GM04503 (cell line): ENCODE measurements at places on chromosomes 11 and 22.

- no peak for DNase-seq
Observed at GRCh38 chr11:19394525-19395016, 153.8 kb upstream of the E2F8 start.

- no peak for DNase-seq
Observed at GRCh38 chr11:9962722-9963121, 298.8 kb downstream of the SWAP70 start.

DNA sequence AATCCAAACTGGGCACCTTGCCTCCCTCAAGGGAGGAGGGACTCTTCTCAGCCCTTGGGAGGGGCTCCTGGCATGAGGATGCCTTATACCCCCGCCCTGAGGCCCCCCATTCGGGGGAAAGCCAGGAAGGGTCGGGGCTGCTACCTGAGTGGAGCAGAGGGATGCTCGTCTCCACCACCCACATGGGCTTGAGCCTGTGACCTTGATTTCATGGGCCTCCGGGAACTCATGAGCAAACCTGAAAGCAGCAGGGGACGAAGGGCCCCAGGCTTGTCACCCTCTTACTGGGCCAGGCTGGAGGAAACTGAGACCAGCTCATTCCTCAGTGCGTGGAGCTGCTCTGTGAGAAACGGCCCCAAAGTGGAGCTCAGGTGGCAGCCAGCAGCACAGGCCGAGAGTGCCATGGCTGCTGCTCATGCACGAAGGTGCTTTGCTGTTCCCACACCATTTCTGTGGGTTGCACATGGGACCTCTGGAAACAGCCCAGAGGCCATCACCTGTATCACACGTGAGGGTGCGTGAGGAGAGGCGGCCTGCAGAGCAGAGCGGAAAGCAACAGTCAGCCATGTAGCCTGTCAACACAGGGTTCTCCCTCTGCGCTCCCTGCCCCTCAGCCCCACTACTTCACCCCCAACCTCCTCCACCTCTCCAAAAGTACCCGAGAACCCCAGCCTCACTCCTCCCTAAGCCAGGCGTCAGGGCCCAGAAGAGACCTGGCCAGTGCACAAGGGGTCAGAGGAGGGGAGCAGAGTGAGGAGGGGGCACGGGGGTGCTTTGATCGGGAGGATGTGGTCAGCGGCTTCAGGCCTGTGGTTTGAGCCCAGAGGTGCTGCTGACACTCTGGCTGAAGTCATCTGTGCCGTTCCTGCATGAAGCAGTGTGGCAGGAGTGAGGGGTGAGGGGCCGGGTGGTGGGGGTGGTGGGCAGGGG, 14.1 kb upstream of the IL2RB start:
- DNase-seq = no peak

GRCh38 chr11:16111690-16112089, 244.7 kb downstream of the SOX6 start:
- no peak for DNase-seq

DNA sequence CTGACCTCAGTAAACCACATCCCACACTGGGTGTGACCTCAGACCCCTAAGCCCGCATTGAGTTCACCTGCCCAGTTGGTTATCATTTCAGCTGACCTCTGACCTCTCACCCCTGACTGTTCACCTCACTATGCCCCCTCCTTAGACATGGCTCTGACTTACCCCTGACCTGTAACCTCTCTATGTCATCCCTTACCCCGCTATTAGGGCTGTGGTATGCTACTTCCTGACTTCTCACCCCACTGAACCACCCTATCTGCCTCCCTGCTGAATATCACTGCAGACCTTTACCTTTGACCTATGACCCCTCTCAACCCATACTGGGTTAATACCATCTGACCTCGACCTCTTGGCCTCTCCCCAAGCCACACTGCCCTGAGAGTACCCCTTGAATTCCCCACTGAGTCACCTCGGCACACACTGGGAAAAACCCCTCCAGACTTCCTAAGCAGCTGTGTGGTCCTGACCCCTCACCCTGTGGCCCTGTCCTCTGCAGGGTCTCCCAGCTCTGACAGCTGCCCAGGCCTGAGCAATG, 8.3 kb downstream of the PLCB3 start:
- no peak for DNase-seq

- DNase-seq = no peak
Observed at GRCh38 chr11:117673602-117674001, 123.4 kb downstream of the DSCAML1 start.

DNA sequence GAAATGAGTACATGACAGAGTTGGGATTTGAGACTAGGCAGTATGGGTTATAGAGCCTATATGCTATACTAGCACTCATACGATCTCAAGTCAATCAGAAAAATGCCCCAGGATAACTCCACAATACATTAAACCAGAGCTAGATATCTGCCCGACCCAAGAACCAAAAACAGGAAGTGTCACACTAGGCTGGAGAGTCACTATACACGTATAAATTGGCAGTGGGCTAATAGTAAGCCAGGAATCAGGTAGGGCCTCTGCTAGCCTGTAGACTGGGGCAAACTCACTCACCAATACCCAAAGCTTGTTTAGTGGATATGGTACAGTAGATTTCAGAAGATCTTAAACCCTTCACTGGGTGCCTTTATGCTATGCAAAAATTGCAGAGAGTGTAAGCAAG, 16.2 kb upstream of the EIF4G2 start:
- no peak for DNase-seq

GRCh38 chr11:94513091-94513490, 830 bp downstream of the C11orf97 start:
- DNase-seq = no peak

- DNase-seq = no peak
Observed at GRCh38 chr11:75930534-75930933, 115.5 kb downstream of the UVRAG start.

- no peak for DNase-seq
Observed at GRCh38 chr22:32617271-32617670, 142.7 kb downstream of the FBXO7 start.

GRCh38 chr11:86660088-86660487, 12.3 kb downstream of the ME3 start:
- DNase-seq = peak; percentile 39

GRCh38 chr11:46249938-46250744, 27.3 kb upstream of the CREB3L1 start:
- DNase-seq = no peak

DNA sequence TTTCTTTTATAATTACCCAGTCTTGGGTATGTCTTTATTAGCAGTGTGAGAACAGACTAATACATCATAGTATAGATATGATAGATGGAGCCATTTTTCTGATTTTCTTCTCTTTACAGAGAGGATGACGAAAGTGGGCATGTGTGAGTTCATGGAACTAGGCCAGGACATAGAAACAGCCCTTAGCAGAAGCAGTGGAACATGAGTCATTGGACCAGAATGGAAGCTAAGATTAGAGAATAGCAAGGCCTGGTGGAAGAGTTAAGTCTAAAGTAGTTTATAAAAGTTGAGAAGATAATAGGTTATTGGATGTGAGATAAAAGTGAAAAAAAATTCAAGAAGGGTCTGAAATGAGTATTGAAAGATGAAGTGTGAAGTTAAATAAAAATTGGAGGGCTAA, 97.0 kb upstream of the MPPED2 start:
- no peak for DNase-seq

GRCh38 chr22:41512421-41513194, 31.7 kb downstream of the POLR3H start:
- no peak for DNase-seq

DNA sequence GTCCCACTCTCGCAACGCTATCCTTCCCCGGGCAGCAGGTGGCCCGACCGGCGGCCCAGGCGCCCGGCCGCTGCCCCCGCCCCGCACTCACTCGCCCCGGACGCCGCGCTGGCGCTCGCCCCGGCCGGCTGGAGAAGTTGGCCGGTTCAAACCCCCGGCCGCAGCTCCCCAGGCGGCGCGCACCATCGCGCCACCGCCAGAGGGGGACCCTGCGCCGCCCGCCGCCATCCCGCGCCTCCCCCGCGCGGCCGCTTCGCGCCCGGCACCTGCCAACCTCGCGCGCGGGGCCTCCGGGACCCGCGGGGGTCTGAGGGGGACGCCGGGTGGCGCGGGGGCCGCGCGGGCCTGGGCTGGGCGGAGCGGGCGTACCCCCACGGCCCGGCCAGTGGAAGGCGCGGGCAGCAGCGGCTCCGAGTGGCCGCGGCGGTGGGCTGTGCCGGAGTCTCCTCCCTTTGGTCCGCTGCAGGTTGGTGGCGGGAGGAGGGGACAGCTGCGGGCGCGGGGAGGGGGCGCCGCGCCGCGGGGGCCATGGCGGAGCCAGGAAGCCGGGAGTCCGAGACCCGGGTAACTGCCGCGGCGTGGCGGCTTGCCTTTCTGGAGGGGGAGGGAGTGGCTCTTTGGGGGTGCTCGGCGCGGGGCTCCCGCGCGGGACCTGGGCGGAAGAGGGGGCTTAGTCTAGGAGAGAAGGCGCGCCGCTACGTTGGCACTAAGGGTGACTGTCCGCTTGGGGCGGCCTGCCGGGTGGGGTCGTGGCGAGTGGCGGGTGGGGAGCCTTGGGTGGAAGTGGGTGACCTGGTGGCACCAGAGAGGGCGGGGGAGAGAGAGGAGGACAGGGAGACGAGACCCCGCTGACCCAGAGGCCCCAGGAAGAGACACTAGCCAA, at the start of the genes MPST and TST:
Gene MPST, plus strand, starts transcription at position 434 of the 883 bp plus-strand sequence. Its CDS starts 95 bp downstream, at position 529.
Gene TST, minus strand, starts transcription at position 139 of the 883 bp plus-strand sequence. CDS start 715 bp downstream, outside the sequence.
- DNase-seq = no peak

GRCh38 chr11:31397239-31397834, 27.7 kb downstream of the DNAJC24 start:
- DNase-seq = no peak

GRCh38 chr11:75199412-75199955, 41.1 kb upstream of the TPBGL start:
- no peak for DNase-seq

DNA sequence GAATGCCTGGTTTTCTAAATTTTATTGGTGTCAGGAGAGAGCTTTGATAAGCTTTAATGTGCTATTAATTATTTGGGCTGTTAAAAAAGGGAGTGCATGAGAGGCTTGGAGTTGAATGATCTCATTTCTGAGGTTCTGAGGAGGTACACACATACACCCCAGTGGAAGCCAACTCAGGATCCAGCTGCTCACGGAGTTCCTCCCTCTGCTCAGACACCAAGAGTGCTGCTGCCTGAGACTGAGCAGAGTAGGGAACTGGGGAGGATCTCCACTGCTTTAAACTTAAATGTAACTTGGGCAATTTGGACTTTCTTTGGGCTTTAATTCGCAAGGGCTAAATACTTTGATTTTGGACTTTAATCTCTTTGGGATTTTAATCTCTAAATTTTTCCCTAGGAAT, 414.4 kb upstream of the CADM1 start:
- DNase-seq = no peak

GRCh38 chr11:66564984-66565383, 3.4 kb downstream of the CTSF start:
- DNase-seq = no peak

DNA sequence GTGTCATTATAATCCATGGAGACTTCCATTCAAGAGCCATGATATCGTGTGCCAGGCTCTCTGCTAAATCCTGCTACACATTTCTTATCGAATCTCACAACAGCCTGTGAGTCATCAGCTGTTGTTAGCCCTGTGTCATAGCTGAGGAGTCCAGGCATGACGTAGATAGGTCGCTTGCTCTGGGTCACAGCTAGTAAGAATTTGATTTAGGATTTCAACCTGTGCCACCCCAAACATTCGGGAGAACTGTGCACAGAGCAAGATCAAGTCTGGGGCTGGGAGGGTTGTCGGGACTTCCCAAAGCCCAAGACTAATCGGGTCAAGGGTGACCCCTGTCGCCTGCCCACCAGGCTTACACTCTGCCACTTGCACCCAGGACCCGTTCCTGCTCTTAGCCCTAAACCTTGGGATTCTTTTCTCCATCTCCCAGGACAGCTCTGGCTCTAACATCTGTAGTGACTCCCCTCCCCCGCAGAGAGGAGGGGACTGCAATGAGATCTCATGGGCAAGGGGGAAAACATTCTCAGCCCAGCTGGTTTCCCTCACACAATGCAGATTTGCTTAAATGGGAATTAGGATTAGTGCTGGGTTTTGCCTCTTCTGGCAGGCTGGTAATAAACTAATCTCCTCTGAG, 34.3 kb downstream of the TSPAN18 start:
- DNase-seq = peak; percentile 77

- DNase-seq = no peak
Observed at GRCh38 chr11:69479591-69480271, 1.7 kb upstream of the LINC01488 start.

GRCh38 chr11:111443640-111444039, 64.6 kb upstream of the POU2AF1 start:
- DNase-seq = no peak

- no peak for DNase-seq
Observed at GRCh38 chr11:115505175-115505574, 960 bp upstream of the CADM1 start.

GRCh38 chr22:33325232-33326004, 267.2 kb upstream of the SYN3 start:
- DNase-seq = no peak

GRCh38 chr11:64201543-64201942, 5.0 kb upstream of the FERMT3 start:
- DNase-seq = no peak

GRCh38 chr11:77071077-77071476, 4.3 kb downstream of the CAPN5 start:
- DNase-seq = no peak

DNA sequence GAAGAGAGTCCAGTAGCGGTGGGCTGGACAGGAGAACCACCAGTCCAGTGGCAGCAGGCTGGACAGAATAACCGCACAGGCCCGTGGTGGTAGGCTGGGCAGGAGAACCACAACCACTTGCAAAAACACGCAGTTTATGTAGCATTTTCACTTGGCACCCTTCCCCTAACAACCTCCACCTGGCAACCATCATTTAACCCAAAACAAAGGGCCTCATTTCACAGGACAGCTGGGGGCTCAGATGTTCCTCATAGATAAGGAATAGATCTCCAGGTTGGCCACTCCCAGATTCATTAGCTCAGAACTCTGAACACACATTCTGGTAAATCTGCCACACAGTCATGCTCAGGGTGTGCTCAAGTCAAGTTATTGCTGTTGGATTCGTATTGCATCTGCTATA, 41.2 kb downstream of the SYTL2 start:
- no peak for DNase-seq

DNA sequence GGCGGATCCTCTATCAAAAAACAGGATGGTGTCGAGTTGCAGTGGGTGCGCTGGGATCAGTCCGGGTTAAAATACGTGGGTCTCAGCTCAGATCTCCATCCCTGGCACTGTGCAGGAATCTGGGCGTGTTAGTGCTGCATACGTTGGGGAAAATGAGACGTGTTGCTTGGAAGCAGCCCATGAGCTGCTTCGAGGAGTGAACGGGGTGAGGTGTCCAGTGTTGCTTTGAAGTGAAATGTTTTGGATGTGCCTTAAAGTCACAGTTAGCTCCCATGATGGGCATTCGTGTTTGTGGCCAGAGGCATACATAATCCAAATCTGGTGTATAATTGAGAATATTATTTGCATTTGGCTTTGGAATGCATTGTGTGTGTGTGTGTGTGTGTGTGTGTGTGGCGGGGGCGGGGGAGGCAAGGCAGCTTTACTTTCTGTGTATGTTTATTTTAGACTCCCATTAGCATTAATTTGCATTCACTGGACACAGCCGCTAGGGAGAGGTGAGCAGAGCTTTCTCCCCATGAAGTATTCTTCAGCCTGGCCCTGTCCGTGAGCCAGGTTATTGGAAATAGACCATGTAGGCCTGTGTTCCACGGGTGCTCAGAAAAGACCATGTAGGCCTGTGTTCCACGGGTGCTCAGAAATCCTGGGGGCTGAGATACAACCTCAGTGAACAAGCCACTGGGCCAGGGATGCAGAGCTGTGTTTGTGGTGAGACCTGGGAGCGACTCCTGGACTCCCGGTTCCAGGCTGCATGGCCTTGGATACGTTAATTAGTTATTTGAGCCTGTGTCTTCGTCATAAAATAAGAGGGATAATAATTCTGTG, 134.6 kb downstream of the ST3GAL4 start:
- DNase-seq = no peak
